Esophagus mucosa (tissue), 1 donor: ENCODE measurements at places on chromosomes 2 and 18.
A peak's percentile ranks its signal among the peaks of the same experiment; 100 is the strongest.

GRCh38 chr2:134231301-134231964 is 22.4 kb upstream of the MGAT5 start:
- ATAC-seq = no peak

GRCh38 chr2:117997872-117998454 is 15.9 kb downstream of the CCDC93 start:
- no peak for ATAC-seq

DNA sequence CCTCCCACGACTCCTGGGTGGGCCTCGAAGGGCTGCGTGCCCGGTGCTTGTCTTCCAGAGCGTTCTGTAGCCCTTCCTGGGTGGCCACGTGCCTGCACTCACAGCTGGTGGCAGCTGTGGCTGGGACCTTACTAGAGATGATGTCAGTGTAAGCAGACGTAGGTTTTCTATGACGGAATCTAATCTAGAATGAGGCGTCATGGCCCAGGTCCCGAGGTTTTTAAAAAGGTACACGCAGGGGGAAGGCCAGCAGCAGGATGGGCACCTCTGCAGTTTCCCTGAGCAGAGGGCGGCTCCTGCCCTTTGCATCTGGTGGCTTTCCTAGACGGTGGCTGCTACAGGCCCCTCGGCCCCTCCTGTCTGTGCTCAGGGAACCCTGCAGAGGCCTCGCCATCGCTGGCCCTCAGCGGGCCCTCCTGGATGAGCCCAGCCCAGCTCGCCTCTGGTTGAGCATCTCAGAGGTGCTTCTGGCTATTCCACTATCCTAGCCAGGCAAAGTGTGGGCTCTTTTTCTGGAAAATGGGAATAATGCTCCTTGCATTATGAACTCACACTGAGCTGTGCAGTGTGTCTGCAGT is 49.6 kb upstream of the PXDN start:
- no peak for ATAC-seq

DNA sequence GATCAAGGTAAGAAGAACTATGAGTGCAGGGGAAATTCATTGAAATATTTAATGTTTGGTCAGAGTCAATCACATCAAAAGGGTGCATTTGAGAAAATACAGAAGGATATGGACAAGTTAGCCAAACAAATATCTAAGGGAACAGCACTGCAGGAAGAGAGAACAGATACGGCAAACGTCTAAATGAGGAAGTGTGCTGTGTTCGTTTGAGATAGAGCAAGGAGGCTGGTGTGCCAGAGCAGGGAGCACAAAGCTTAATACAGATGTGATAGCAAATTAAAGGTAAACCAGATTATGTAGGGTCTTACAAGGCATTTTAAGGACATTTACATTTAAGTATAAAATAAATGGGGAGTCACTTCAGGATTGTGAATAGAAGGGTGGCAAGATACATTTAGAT is 241.3 kb upstream of the ZNF804A start:
- ATAC-seq = no peak

GRCh38 chr2:118481299-118481698 is 366.1 kb downstream of the EN1 start:
- no peak for ATAC-seq

DNA sequence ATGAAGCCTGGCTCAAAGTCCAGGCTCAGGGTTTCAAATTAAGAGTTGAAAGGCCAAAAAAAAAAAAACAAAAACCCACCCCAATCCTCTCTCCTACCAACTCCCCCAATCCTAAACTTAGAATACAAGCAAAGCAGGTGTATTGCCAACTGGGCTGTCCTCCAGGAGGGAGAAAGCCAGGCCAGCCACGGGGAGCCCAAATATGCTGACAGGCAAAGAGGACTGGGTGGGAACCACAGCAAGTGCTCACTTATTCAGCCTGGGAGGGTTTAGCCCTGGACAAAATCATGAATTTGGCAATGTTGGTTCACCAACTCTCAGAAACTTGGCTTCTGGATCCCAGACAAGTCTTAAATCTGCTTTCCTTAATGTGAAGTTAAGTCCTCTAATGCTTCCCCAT is 36.5 kb downstream of the GKN2 start:
- ATAC-seq = no peak

- ATAC-seq = no peak
Observed at GRCh38 chr2:160892204-160892603, 268.0 kb upstream of the TANK start.

GRCh38 chr18:13353084-13353823 is 134.7 kb downstream of the LDLRAD4 start:
- ATAC-seq = no peak

- peak; percentile 65 for ATAC-seq
Observed at GRCh38 chr18:31990823-31991222, 27.8 kb upstream of the RNF125 start.

- ATAC-seq = no peak
Observed at GRCh38 chr2:233469261-233470010, 97.1 kb downstream of the USP40 start.

- ATAC-seq = no peak
Observed at GRCh38 chr2:202149155-202149762, 76.2 kb downstream of the KIAA2012 start.

DNA sequence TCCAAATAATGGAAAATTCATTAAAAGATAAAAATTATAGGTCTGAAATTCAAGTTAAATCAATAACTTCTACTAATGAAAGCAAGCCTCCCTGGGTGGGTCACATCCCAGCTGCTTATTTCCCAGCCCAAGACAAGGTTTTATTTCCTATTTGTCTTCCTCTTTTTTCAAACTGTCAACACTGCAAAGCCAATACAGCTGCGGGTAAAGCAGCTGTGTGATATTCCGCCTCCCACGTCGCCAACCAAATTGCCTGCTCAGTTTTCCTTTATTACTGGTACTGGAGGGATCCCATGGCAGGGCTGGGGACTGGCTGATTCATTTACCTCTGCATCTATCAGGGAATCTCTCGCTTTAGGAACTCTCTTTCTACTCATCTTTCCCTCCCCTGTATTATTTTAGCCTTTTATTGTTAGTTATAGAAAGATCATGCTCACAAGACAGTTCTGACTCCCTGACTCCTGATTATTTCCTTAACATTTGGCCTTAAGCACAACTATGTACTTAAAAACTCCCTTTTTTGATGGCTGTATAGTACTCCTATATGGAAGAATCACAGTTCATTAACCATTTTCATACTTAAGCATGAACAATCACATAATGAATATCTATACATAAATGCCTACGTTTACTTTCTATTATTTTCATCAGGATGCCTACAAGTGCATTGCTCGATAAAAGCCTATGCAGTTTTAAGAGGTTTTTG is 253.1 kb downstream of the CDCA7 start:
- ATAC-seq = no peak

- no peak for ATAC-seq
Observed at GRCh38 chr2:204576362-204576979, 31.2 kb downstream of the PARD3B start.

- no peak for ATAC-seq
Observed at GRCh38 chr18:37483221-37483971, 82.2 kb downstream of the CELF4 start.

- no peak for ATAC-seq
Observed at GRCh38 chr2:96547731-96548171, 11.2 kb downstream of the ARID5A start.
